Endothelial cell of umbilical vein (primary cell): ENCODE measurements at places on chromosomes 2 and 18. TPM values are rescaled to one million over a fixed set of nuclear protein-coding genes. Genes with fewer than 3 reads are reported as not detected.

- no peak for DNase-seq
Observed at GRCh38 chr2:205235434-205235833, 446.9 kb upstream of the NRP2 start.

GRCh38 chr2:142031656-142032055, 99.2 kb downstream of the LRP1B start:
- no peak for DNase-seq

- DNase-seq, result no peak
Observed at GRCh38 chr18:58013241-58014211, 30.5 kb upstream of the NEDD4L start.

DNA sequence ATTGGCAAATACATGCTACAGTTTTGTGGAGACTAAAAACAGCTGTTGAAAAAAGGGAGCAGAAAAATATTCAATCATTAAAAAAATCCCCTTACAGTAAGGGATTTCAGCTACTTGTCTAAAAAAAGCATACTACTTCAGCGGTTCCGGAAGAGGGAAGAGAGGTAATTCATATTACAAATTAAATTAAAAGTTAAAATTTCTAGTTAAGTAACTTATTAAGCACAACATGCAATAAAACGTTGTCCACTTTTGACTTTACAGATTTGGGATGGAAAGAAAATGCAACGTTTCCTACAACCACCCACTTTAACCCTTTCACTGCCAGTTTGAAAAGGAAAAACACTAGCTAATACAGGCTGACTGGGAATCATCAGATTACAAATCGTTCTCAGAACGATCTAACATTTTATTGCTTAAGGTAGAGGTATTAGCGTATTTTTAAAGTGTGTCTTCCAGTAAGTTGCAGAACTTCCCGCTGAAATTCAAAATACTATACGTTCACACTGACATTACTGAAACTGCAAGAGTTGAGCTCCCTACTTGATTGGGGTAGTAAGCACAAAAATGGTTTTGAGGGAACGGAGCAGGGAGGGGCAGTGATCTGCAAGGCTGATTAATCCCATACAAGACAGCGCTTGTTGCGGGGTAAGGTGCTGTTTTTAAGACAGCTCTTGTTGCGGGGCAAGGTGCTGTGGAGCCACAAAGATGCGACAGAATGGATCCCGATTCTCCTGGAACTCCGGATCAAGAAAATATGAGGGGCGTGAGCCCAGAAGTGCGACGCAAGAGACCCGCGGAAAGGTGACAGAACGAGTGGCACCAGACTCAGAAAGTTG, 743 bp downstream of the HADHA start:
- DNase-seq, result peak; percentile 67

GRCh38 chr18:13539050-13539449, 187.3 kb downstream of the FAM210A start:
- DNase-seq, result no peak

DNA sequence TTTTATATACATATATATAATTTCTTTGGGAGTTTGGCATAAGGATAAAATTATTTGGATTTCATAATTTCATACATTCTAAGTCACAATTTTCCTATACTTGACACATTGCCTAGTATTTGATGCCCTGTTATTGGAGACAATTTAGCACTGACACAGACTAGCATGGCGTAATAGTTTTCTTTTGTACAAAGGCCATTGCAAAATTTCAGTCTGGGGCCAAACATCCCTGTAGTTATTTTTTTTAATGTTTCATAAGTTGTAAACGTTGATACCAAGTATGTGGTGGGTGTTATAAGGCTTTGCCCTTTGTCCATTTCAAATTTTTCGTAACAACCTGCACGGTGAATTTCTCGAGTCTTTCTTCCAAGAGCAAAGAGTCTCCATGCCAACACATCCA, 95.7 kb upstream of the NRP2 start:
- no peak for DNase-seq

GRCh38 chr18:13470516-13471197, 252.1 kb downstream of the LDLRAD4 start:
- DNase-seq, result no peak

GRCh38 chr2:150075831-150076230, 411.6 kb downstream of the RND3 start:
- DNase-seq, result peak; percentile 46

Gene TUBB8B
- 1.1 TPM in 1 of 2 replicates, not detected in the other for total RNA-seq

Gene LIPG
- 80.6 and 96.2 TPM in 2 replicates for total RNA-seq

Gene LYG1
- 0.35 and 0.55 TPM in 2 replicates for total RNA-seq

Gene CPSF3
- total RNA-seq, result 35.6 and 37.1 TPM in 2 replicates
